ENCODE measurements at places on chromosomes 12 and 14.

GRCh38 chr12:94717656-94718055 is 67.3 kb upstream of the TMCC3 start:
- DNase-seq: no peak

DNA sequence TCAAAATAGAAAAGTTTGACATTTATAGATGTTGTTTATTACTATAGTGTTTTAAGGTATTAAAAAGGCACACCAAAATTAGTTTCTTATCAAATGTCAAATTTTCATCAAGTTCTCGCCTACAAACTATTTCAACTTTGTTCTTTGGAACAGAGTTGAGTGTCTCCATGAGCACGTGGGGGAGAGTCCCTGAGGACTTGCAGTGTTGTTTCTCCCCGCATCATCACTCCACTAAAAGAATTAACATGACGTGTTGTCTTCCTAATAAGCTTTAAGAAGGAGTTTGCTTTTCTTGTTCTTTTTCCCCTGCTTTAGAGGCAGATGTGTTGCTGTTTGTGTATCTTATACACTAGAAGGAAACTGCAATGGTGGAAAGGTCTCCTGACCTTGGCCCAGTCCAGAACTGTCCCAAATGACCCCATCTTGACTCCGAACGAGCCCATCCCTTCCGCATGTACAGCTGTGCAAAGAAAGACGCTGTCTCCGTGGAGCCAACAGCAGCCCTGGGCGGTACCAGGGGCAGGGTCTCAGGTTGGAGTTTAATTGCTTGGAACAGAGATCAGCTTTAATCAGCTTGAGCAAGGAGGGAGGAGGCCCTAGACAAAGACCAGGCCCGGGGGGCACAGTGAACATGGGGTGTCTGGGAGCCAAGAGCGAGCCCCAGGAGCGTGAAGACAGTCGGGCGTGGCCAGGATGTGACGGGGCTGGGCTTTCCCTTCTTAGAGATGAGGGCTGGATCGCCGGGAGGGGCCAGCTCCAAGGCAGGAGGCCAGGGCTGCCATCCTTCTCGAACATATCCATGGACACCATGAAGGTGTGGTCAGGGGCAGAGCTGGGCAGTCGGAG is 215.4 kb upstream of the RTL1 start:
- DNase-seq: no peak

GRCh38 chr14:103716091-103716801 is 636 bp downstream of the ZFYVE21 start:
- peak; percentile 39 for DNase-seq

- no peak for DNase-seq
Measured at GRCh38 chr14:34843011-34843554, 32.1 kb downstream of the BAZ1A start.

DNA sequence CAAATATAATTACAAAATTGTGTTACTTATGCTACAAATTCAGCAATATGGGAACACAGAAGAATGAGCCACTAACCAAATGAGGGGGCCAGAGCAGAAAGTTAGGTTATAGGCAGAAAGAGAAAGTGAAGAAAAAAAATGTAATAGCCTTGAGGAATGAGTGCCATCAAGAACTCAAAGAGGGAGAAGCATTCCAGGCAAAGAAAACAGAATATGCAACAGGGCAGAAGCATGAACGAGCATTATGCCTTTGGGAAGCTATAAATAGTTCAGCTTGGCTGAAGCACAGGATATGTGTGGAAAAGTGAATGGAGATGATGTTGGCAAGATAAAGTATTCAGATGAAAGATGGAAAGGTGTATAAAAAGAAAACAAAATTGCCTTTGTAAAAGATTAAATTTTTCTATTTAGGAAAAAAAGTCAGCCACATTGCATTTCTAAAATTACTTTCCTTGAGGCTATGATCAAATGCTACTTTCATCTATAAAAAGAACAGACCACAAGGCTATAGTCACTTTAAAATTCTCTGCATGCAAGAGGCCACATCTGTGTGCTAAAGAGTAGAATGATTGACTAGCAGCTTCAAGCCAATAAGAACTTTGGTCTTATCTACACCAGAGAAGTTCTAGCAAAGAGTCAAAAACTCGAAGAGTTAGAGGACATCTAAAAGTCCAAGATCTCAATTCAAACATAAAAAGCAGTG is 193.6 kb upstream of the GARIN6 start:
- no peak for DNase-seq

GRCh38 chr12:76533331-76533730 is 26.2 kb downstream of the OSBPL8 start:
- no peak for DNase-seq

GRCh38 chr12:75526655-75527511 is 15.5 kb upstream of the KRR1 start:
- DNase-seq: peak; percentile 44

DNA sequence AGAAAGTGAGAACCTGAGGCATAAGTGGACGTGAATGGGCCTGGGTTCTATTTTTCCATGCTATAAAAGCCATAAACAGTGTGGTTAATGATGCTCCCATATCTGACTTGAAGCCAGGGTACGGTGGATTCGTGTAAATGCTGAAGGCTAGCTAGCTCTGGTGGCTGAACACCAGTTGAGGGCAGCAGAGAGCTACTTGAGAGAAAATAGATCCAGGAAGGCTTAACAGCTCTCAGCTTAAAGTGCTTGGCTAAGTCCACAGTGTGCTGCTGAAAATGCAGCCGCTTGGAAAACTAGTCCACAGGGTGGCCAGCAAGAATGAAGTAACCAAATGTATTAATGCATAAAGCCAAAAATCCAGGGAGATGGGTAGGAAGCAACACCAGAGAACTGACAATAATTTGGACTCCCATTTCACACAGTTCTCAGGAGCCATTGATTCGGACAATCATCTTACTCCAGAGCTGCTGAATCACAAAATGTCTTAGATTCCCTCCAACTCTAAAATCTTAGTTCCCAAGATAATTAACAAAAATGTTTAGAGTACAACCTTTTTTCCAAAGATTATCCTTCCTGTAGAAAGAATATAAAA is 15.0 kb upstream of the FOXG1 start:
- DNase-seq: peak; percentile 68

GRCh38 chr12:100528034-100528433 is 45.5 kb upstream of the GAS2L3 start:
- no peak for DNase-seq

DNA sequence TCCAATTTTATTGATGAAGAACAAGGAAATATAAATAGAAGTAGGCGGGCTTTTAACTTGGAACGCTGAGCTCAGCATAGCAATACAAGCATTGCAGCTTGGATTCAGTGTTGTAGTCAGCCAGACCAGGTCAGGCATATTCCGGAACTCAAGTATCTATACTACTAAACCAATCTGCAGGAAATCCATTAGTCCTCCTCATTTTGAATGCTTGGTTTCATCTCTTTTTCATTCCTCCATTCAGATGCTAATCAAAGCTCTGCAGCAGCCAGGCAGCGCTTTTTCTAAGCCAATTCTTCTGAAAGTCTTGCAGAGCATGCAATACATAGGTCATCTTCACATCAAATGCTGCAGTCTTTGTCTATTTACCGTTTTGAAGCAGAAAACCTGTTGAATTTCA is 49.0 kb downstream of the KIF21A start:
- no peak for DNase-seq

- no peak for DNase-seq
Measured at GRCh38 chr14:72545411-72546311, 348.2 kb downstream of the DPF3 start.

- DNase-seq: no peak
Measured at GRCh38 chr14:32453857-32454810, 125.0 kb downstream of the AKAP6 start.

- DNase-seq: no peak
Measured at GRCh38 chr12:61781021-61781581, 479.1 kb upstream of the USP15 start.

DNA sequence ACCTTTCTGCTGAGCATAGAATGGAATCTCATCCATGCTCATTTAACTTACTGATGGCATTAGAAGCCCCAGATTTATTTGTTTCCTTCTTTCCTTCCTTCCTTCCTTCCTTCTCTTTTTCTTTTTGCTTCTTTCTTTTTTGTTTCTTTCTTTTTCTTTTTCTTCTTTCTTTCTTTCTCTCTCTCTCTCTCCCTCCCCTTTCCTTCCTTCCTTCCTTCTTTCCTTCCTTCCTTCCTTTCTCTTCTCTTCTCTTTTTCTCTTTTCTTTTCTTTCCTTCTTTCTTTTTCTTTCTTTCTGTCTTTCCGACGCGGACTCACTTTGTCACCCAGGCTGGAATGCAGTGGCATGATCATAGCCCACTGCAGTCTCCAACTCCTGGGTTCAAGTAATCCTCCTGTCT is 55.9 kb downstream of the C12orf75 start:
- DNase-seq: no peak

- DNase-seq: no peak
Measured at GRCh38 chr12:25337916-25338315, 87.2 kb upstream of the KRAS start.

- peak; percentile 10 for DNase-seq
Measured at GRCh38 chr14:30115756-30116155, 188.1 kb upstream of the PRKD1 start.

- no peak for DNase-seq
Measured at GRCh38 chr12:27528788-27529187, 4.8 kb downstream of the PPFIBP1 start.

- no peak for DNase-seq
Measured at GRCh38 chr12:3241621-3242020, 164.4 kb downstream of the TSPAN9 start.

- peak; percentile 16 for DNase-seq
Measured at GRCh38 chr12:27732281-27732680, 21.6 kb downstream of the MRPS35 start.

DNA sequence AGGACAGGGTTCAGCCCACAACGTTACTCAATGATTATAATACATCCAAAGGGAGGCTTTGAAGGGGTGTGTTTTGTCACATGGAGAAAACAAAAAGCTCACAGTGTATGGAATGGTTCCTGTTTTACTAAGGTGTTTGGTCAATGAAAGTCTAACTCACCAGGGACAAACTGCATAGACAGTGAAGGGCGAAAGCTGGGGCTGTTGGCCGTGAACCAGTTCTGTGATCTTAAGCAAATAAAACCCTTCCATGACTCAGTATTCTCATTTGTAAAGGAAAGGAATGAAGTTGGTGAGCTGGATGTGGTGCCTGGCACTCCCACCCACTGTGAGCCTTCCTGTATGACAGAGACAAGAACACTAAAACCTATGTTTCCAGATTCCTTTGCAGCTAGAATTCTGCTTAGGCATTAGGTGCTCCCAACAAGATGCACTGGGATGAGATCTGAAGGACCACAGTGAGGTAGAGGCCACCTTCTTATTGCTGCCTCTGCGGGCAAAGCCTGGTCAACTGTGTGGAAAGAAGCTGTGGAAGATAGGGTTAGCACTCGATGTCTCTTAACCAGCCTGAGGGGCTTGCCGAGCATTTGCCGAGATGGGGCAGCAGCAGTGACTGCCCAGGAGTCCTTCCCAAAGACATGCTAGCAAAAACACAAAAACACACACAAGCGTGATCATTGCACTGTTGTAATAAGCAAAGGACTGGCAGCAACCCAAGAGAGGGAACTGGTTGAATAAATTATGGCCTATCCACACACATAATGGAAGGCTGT is 48.5 kb downstream of the VCPKMT start:
- DNase-seq: no peak

DNA sequence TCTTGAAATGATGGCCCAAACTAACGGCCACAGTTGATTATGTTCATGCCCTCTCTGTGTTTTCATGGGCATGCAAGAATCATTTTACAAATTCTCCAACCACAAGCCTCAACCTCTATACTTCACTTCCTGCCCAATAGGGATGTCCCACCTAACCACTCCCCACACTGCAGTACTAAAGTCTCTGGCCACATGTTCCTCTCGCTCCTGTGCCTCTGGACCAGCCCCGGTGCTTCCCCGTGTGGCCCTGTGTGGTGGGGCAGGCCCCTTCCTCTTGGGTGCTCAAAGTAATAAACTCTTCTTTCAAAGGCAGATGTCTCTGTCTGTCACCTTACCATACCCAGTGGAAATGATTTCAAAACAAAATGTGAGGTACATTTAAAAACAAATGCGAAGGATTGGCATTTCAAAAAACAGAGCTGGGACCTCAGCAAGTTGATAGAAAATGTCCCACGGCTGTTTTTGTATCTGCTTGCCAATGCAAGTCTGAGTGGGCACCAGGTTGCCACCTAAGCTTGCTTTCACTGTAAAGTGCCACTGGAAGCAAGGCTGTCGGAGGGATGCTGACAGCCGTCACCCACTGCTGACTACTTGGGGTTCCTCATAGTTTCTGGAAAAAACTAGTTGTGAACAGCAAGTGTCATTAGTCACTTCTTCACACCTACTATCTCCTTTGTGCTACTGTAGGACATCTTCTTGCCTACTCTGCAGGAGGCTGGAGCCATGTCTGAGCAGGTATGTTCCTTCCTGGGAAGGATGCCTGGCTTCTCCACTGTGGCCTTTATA is 8.2 kb upstream of the SERPINA11 start:
- DNase-seq: no peak

GRCh38 chr12:84315926-84316325 is 596.7 kb downstream of the SLC6A15 start:
- DNase-seq: no peak

DNA sequence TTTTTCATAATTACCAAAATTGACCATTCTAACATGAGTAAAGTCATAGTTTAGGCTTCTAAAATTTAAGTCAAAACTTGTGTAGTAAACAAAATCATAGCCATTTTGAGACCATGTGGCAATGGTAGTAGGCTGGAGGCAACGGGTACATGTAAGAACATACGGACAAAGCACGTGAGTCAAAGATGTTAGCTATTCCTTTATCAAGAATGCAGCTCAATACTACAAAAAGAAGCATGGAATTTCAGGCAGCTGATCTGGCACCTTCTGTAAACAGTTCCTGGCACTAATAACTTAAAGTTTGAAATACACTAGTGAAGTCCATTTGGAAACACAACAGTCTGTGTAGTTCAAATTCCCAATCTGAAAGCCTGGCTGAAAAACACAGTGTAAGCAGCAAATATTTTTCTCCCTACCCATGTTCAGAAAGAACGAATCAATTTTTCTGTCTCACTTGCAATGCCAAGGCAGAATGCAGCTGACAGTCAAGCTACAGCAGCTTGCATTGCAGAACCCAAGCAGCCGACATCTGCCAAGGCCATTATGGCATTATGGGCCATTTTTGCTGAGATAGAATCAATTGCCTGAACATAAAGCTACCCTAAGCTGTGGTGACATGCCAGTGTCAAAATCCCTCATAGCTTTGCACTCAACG is 29.3 kb downstream of the MYF5 start:
- no peak for DNase-seq

DNA sequence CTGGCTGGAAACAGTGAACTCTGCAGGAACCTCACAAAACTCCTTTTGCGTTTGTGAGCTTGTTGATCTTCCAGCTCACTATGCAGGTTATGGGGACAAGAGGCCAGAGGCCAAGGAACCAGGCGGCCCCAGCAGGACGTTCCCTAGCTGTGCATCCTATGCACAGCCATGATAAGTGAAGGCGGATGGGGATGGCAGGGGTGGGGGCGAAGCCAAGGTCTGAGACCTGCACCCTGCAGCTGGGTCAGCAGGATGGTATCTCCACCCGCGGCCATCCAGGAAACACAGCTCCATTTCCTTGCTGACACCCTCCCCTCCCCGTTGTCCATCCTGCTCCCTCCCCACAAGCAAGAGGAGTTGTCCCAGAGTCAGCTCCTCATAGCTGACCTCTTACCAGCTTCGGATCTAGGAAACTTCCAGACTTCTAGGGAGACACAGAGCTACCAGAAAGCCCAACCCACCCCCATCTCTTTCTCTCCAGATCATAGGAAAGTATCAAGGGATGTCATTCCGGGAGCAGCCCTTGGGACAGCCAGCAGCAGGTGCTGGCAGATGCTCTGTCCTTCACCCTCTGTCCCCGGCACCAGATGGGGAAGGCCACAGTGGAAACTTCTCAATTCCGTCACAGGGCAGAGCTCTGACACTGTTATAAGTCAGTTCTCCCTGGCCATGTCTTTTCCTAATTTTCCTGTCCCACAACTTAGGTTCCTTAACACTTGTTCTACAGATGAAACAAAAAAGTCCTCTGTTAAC is 9.4 kb downstream of the ZBTB39 start:
- DNase-seq: no peak

Data from HEK293T (cell line).